ENCODE measurements at places on chromosomes 1 and 21.

DNA sequence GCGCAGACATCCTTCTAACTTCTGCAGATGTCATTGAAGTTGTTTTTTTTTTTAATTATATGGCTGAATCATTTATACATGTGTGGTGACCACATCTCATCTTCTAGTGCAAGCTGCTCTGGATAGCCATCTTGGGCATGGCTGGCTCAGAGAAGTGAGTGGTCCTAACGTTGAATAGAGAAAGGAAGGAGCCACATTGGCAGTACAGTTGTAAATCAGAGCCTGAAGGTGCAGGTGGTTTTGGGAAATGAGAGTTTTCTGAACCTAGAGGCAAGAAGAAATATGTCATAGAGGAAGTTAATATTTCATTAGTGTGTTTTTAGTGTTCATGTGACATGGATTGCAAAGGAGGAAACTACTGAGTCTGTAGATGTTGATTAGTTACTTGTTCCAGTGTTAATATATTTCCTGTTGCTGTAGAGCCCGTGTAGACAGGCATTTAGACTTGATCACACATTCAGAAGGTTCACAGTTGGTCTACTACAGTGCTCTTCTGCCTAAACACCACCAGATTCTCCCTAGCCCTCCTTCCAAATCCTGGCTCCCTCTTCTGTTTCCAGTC lies 163.7 kb downstream of the ROR1 start:
- no peak for DNase-seq

DNA sequence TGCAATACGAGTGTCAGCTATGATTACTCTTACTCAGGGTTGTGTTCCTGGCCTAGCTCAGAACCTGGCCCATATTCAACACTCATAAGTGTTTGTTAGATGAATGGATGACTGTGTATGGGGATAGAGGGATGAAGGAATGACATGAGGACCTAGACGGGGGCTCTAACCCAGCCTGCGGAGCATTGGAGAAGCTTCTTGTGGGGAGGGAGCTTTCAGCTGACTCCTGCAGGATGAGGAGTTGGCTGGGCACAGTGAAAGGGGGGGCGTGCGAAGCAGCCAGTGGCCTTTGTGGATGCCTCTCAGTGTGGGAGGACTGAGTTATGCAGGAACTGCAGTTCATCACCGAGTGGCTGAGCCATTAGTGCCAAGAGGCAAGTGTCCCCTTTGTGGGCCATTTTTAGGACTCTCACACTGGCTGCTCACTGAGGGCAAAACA lies 1.2 kb upstream of the EXTL1 start:
- no peak for DNase-seq

DNA sequence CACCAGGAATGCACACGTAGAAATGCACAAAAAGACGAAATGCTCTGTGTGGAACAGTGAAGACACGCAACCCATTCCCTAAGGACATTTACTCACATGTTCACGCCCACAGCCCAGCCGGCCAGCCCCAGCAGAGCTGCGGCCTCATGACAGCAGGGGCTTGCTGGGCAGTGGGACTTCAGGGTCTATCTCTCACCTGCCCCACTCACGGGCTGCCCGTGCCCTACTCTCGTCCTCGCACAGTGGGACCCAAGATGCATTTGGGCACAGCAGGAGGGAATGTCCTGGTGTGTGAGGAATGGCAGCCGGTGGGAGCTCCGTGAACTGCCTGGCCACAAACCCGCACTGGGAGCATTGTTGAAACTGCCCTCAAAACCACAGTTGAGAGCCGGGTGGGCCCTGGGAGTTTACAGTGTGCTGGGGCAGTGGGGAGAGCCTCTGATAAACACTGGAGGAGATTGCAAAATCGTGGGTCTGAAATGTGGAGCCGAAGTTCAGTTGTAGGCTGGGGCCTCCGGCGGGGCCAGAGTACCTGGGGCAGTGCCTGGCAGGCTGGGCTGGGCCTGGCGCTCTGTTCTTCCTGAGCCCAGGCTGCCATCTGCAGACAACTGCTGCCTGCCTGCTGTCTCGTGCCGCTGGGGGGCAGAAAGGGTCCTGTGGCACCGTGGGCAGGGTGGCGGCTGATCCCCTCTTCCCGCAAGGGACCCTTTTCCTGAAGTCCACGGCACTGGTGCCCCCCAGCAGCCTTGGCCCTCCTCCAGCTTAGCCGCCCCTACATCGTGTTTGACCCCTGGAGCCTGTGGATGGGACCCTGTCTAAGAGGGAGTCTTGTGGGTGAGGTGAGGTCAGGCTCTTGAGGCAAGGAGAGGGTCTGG lies 20.7 kb upstream of the POFUT2 start:
- no peak for DNase-seq

- DNase-seq, result no peak
Measured at GRCh38 chr1:206098242-206098919, 18.8 kb downstream of the AVPR1B start.

- no peak for DNase-seq
Measured at GRCh38 chr21:38495242-38495641, 3.0 kb downstream of the ERG start.

GRCh38 chr1:3481836-3482375 lies 27.4 kb downstream of the ARHGEF16 start:
- no peak for DNase-seq

DNA sequence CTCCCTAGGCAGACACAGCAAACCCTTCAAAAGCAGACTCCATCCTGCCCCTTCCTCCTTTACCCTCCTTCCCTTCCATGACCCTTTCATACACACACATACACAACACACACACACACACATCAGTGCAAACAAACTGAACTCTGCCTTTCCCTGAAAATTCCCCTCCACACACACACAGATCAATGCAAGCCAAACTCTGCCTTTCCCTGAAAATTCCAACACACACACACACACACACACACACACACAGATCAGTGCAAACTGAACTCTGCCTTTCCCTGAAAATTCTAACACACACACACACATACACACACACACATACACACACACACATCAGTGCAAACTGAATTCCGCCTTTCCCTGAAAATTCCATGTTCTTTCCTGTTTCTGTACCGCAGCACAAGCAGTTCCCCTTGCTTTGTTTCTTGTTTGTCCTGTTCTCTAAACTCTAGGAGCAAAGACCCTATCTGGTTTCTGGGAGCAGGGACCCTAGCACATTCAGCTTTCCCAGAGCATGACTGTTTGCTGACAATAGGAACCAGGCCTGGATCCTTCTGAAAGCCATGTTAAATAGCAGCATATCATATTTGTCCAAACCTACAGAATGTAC lies 91.0 kb downstream of the PTPN14 start:
- DNase-seq, result no peak

DNA sequence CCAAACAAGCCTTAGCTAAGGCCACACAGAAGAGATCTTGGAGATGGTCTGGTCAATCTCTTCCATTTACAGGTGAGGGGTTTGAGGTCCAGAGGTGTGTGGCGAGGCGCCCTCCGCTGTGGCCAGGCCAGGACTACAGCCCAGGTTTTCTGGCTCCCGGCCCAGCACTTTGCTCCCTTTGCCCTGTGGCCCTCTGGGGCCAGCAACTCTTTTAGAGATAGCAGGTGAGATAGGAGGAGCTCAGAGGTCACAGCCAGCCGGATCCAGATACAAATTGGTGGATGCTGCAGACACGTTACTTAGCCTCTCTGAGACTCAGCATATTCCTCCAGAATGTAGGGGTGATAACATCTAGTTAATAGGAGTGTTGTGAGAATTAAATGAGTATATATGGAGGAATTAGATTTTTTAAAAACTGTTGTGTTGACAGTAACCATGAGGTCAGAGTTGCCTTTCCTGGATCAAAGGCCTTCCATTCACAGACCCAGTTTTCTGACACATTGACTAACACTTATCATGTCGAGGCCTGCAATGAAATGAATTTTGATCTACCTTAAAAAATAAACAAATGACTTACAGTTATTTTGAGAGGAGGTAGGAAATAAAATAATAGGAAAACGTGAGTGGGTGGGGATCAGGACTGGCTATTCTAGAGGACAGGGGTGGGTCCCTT lies 16.6 kb downstream of the TEX35 start:
- DNase-seq, result no peak

- DNase-seq, result no peak
Measured at GRCh38 chr21:46150491-46151121, 4.8 kb downstream of the FTCD start.

GRCh38 chr1:84379138-84379916 lies 19.0 kb upstream of the DNASE2B start:
- no peak for DNase-seq

GRCh38 chr1:11042065-11042464 lies 5.0 kb downstream of the MASP2 start:
- DNase-seq, result no peak
